ENCODE measurements at places on chromosomes 7 and 10. TPM values are rescaled to one million over a fixed set of nuclear protein-coding genes. Genes with fewer than 3 reads are reported as not detected.

The CPA4 gene
- total RNA-seq: 9.8 TPM

The ZNF503 gene
- total RNA-seq: 1.5 TPM

The SSC4D gene
- total RNA-seq: 3.5 TPM

The BICC1 gene
- total RNA-seq: not detected

The LIPK gene
- total RNA-seq: not detected

The ECHS1 gene
- 90.7 TPM for total RNA-seq

The TMEM270 gene
- 0.72 TPM for total RNA-seq

The TMEM225B gene
- total RNA-seq: 1.5 TPM

The WNT8B gene
- not detected for total RNA-seq

The CDC14C gene
- not detected for total RNA-seq

The ADCYAP1R1 gene
- not detected for total RNA-seq

The PIP gene
- not detected for total RNA-seq

The KAZALD1 gene
- total RNA-seq: 21.2 TPM

The NODAL gene
- not detected for total RNA-seq

The SLF2 gene
- total RNA-seq: 13.6 TPM

The OR2A1 gene
- not detected for total RNA-seq

The GDF2 gene
- not detected for total RNA-seq

The HTR5A gene
- not detected for total RNA-seq

- no peak for DNase-seq
Observed at GRCh38 chr7:46525876-46526275, 604.8 kb upstream of the IGFBP3 start.

GRCh38 chr10:52410916-52411315, 96.8 kb downstream of the DKK1 start:
- DNase-seq: no peak

GRCh38 chr7:144127714-144128334, 4.8 kb downstream of the OR2A14 start:
- peak; percentile 85 for DNase-seq

- no peak for DNase-seq
Observed at GRCh38 chr7:77351539-77352004, 64.6 kb downstream of the GSAP start.

DNA sequence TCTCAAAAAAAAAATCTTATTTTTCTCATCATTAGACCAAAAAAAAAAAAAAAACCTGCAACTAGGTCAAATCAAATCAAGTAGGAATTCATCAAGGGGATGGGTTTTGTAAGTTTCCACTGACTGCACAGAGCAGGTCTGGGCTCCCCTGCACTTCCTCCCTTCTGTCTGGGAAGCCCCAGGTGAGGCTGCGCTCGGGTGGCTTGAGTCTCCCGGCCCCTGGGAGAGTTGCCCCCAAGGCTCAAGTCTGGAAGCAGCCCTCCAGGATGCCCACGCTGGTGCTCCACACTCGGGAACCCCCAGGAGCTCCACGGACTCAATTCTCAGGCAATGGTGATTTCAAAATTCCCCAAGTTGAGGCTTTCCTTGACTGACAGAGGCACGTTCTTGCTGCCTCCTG, 41.7 kb upstream of the RBM33 start:
- no peak for DNase-seq

GRCh38 chr7:29806208-29806994, at the start of gene WIPF3:
WIPF3 (plus strand) TSS chr7:29806508; CDS start chr7:29834725, 28,217 bp downstream.
- DNase-seq: no peak

- DNase-seq: no peak
Observed at GRCh38 chr7:138025215-138026186, 23.6 kb upstream of the CREB3L2 start.

DNA sequence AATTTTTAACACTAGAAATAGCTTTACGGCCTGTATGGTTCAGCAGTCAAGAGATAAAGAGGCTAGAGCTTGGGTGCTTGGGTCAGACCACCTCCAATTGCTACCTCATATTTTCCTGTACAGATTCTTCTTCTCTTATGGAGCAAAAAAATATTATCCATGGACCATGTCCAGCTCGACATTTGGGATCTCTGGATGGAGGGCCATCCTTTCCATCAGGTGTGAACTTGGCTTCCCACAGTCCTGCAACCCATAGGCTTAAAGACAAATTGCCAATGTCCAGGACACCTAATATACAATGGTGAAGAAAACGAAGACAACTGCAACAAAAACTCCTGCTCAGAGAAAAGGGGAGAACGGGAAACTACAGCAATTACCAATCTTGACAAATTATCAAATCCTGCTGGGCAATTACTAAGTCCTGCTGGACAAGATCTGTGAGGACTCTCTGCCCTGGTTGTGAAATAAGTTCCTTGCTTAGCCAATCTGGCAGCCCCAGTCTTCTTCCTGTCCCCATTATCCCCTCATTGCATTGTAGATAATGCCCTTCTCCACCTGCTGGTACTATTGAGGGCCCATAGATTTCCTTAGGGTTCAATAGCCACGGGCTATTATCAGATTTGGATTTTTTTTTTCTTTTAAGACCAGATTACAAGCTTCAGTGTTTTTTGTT, 42.0 kb upstream of the BRAF start:
- DNase-seq: no peak

- DNase-seq: no peak
Observed at GRCh38 chr7:98305951-98306535, 24.6 kb downstream of the BRI3 start.

GRCh38 chr7:128666200-128666599, 5.9 kb upstream of the GARIN1A start:
- DNase-seq: no peak

DNA sequence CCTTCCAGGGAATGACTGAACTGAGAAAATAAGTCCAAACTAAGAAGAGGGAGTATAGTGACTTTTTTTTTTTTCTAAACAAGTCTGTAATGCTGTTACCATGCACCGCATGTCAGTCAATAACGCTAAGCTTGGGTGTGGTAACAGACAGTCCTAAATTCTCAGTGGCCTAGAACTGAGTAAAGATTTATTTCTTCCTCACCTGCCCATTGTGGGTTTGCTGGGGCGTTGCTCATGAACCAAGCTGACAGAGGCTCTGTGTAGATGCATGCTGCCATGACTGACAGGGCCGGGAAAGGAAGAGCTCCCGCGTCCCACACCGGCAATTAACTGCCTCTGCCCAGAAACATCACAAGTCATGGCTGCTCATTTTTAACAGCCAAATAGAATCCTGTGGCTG, 25.5 kb upstream of the PRKG1 start:
- no peak for DNase-seq

- peak; percentile 40 for DNase-seq
Observed at GRCh38 chr10:97812696-97813095, 36.9 kb upstream of the GOLGA7B start.

DNA sequence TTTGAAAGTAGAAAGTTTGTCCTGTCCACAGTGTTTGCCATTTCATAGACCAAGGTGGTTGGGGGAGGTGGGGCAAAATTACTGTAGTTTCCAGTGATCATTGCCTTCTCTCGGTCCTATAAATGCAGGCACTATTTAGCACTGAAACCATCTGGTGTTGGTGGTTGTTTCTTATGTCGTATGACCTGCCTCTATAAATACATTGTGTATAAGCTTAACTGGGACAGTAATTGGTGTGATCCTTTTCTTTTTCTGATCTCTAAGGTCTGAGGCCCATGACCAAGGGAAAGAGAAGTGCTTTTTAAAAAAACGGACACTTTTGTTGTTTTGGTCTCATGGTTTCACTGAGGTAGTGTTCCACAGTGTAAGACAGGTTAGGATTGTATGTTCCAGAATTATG, 63.1 kb downstream of the AUTS2 start:
- no peak for DNase-seq

DNA sequence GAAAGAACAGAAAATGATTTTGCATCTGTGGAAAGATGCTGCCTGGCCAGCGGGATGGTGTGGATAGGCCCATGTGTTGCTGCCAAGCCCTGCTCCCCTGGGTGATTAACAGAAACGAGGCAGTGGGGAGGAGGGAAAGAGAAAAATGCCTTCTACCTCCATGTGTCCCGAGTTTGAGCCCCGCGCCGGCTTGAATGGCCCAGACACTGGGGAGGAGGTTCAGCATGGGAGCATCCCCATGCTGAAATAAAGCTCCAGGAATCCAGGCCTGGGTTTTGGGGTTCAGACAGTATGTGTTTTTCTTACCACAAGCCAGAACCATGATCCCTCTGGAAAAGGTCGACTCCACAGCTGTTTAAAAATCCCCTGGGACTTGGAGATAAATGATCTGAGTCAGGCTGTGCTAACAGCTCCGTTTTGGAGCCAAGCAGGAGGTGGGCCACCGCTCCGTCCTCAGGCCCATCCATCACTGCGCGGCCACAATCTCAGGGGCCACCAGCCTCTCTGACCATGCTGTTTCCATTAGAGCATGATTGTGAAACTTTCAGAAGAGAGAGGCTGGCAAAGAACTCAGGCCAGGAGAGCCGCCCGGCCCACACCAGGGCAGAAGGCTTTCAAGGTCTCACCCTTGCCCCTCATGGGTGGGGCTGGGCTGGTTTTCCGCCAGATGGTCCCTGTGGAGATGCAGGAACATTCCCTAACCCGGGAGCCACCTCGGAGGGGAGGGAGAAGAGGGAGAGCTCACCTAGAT, 299.7 kb downstream of the ZEB1 start:
- no peak for DNase-seq

DNA sequence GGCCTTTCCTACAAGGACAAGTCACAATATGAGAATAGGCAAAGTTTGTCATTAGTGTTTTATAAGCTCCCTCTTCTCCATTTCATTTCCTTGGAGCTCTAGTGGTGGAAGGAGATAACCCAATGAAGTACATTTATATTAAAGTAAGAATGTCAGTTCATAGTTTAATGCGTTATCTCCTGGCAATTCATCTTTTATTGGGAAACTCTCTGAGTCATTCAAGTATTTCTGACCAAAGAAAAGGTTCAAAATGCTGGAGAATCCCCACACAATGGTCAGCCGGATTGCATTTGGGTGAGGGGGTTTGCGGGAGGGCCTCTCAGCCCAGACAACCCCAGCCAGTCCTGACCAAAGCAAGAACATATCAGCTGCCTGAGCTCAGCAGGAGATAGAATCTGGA, 321.5 kb upstream of the NRP1 start:
- no peak for DNase-seq

DNA sequence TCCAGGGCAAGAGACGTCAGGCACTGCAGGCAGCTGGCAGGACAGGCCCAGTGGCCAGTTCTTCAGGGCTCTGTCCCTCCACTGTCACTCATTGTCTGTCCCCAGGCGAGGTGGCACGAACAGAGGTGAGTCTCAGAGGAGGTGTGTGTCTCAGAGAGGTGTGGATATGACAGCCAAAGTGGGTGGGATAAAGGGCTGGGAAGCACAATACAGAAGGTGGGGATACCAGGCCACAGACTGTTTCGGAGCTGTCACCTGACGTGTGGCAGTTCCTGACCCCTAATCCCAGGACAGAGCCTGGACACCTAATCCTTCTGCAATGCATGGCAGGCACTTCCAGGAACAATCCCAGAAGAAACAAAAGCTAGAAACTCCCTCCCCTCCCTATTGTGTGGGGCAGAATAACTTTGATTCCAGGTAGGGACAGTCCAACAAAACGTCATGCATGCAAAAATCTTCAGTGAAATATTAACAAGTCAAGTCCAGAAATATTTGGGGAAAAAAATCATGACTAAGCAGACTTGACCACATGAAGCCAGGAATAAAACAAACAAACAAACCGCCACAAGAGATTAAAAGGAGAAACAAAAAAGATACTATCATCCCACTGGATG, 11.6 kb downstream of the KLRG2 start:
- DNase-seq: peak; percentile 58

GRCh38 chr7:54545241-54545563, 3.0 kb downstream of the VSTM2A start:
- no peak for DNase-seq

DNA sequence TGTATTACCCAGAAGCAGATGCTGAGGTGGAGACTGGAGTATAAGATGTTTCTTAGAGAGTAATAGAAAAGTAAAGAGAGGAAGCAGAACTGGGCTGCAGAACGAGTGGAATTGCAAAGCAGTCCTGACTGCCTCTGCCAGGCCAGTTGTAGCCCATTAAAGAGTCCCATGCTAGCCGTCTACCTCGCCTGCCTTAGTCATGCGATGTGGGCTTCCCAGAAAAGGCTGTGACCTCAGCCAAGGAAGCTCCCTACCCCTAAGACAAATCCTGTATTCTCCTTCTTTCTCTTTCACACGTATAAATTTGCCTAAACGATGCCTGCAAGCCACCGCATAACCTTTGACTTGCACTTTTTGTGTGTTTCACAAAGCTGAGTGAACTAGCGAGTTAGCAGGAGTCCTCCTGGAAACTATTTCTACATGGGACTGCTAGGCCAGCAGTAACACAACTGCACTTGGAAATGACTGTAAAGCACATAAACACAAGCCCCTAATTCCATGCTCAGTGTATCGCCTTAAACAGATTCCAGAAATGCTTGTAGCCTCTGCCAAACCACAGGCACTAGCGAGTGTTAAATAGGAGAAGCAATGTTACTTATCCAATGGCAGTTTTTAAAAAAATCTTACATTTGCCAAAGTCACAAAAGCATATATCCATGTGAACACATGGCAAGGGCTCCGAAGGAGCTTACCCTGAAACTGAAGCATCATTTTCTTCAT, 47.4 kb upstream of the GNAI1 start:
- no peak for DNase-seq

- peak; percentile 63 for DNase-seq
Observed at GRCh38 chr7:2934211-2934731, 90.2 kb upstream of the GNA12 start.

GRCh38 chr10:88541116-88541626, 41.9 kb downstream of the RNLS start:
- no peak for DNase-seq

- DNase-seq: no peak
Observed at GRCh38 chr10:124072106-124072505, 21.3 kb downstream of the CHST15 start.

GRCh38 chr10:87672551-87672950, 12.9 kb downstream of the PAPSS2 start:
- no peak for DNase-seq

GRCh38 chr10:24680647-24681524, 42.8 kb downstream of the ARHGAP21 start:
- no peak for DNase-seq

- no peak for DNase-seq
Observed at GRCh38 chr7:117273814-117274225, 49.0 kb downstream of the WNT2 start.

GRCh38 chr10:31759799-31760626, 168.6 kb downstream of the ARHGAP12 start:
- peak; percentile 95 for DNase-seq

GRCh38 chr7:135430626-135431025, 79.3 kb downstream of the CNOT4 start:
- no peak for DNase-seq

- no peak for DNase-seq
Observed at GRCh38 chr7:27269455-27269854, 26.9 kb downstream of the EVX1 start.

DNA sequence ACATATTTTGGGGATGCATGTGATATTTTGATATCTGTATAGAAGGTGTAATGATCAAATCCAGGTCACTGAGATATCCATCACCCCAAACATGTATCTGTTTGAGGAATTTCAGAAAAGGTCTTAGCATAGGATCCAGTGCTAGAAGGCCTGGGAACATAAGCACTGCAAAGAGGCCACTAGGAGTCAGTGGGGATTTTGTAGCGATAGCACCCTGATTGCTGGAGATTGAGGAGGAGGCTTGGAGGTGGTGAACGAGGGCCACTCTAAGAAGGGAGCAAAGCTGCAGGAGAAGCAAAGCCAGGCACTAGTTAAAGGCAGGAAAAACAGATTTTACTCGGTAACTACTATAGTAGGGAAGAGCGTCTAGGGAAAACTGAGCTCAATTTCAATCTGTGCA, 324.0 kb downstream of the LHFPL3 start:
- no peak for DNase-seq
